ENCODE measurements at places on chromosomes 3 and 15.
A peak's percentile ranks its signal among the peaks of the same experiment; 100 is the strongest.

DNA sequence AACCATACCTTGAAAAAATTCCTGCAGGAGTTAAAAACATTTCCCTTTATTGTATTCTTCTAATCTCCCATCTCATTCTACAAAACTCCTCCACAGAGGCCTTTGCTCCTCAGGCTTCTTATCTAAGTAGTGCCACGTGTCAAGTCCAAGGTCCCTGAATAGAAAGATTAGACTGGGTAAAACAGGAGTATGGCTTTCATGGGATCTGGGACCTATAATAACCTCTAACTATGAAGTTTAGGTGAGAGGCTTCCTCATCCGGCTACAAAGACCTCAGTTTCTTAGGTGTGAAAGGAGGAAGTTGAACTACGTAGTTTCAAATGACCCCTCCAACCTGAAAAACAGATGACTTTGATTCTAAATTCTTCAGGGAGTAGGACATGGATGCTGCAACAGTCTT lies 20.0 kb downstream of the GPR15 start:
- no peak for DNase-seq

- DNase-seq: no peak
These were observed 51.4 kb upstream of the IQSEC1 start for GRCh38 chr3:13124631-13125030.

DNA sequence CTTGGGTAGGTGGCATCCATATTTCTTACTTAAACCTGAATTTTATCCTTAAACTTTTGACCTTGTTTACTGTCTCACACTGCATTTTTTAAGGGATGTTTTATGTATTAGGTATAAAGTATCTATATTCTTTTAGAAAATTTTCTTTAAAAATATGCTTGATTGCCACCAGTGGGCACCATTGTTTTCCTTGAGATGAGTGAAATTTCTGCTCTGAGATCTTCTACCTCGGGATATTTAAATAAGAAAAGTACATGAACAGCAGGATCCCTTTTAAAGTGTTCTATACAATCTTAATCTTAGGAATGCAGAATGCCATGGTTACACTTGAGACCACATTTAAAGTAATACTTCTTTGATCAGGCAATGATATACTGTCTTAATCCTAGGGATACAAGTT lies 108.7 kb downstream of the SLMAP start:
- no peak for DNase-seq

- DNase-seq: no peak
These were observed 46.8 kb downstream of the NME9 start for GRCh38 chr3:138282836-138283235.

DNA sequence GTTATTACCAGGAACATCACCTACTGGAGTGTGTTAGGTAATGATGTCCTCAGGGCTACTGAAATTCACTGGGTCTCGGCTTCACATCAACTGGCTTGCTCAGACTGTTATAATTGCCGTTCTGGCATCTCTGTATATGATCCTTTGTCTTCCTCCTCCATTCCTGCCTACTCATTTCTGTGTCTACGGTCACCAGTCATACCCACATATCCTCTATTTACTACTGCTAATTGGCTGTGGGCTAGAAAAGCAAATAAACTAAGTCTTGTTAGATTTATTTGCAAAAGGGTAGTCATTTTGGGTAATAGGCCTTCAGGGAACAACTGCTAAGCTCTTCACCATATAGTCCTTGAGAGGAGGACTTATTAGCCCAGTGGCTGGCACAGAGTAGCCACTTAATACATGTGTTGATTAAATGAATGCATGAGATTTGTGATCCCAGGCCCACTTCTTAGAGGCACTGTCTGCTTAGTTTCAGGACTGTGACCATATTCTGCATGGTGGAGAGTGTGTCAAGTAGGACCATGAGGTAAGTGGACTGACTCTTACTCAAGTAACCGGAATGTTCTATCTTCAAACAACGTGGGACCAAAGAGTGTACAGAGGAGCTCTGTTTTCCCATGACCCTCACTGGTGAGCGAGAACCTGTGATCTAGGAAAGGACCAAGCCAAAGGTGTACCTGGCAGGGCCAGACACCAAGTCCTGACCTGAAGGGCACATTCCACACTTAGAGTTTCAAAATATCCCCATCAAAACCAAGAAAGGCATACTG lies 13.2 kb downstream of the ZDHHC3 start:
- DNase-seq: no peak

DNA sequence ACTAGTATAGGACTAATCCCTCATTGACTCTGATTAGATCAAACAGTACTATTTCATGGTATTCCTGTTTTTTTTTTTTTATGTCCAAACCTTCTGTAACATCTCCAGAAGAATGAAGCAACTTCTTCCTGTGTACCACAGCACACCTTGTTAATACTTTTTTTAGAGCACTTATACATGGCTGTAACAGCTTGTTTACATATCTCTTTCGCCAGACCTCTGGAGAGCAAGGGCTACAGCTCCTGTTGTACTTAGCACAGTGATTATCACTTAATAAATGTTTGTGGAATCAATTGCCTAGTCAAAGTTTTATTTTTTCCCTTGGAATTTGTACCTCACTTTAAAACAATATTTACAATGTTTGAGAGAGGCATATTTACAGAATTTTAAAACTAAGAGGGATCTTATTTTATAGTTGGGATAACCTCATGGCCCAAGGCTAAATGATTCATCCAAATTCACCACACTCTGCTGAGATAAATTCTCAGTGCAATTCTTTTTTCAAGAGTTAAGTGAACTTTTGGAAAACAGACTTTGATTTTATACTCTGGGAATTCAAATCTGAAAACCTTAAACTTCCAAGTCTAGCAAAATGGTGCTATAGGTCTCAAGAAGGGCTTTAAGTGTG lies 9.2 kb upstream of the GATM start:
- DNase-seq: no peak

DNA sequence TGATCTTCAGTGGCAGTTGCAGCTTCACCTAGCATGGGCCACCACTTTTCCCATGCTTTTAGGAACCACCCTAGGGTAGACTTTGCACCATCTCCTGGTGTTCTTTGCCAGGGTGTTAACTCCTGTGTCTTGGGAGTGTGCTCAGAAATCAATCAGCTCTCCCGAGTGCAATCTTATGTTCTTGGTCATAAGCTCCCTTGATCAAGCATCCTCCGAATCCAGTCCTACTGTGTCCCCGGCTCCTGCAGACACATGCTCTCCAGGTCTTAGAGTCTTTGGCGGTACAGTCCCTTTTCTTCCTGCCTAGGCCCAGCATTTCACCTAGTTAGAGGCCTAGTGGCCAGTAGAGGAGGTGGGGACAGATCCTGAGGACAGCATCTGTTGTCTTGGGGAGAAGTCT lies 74.7 kb upstream of the SYN2 start:
- DNase-seq: no peak

DNA sequence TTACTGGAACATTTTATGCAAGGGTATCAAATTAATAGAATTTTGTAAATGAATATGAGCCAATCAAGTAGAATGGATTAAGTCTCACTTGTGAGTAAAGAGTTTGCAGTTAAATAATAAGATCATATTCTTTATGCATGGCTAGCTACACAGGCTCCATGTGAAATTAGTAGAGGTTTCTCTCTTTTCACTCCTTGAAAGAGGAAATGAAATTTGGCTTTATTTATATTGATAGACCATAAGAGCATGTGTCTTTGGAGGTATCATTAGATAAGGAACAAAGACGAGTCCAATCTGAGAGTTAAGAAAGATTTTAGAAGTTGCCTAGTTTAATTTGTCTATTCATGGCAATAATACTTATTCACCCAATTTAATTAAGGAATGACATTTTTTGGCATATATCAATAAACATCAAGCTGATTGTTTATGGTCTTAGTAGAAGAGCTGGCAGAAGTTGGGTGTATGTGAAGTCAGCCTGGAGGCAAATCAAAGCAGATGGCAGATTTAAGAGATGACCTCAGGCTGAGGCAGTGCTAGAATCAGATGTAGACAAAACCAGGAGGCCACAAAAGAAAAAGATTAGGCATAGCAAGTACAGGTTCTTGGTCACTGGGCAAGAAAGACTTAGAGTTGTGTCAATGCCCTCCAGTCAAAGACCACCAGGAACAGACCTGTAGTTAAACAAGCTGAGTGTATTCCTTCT lies 406.5 kb upstream of the ARHGEF26 start:
- no peak for DNase-seq

GRCh38 chr3:78116874-78117273 lies 1077.0 kb downstream of the ROBO2 start:
- peak; percentile 52 for DNase-seq

DNA sequence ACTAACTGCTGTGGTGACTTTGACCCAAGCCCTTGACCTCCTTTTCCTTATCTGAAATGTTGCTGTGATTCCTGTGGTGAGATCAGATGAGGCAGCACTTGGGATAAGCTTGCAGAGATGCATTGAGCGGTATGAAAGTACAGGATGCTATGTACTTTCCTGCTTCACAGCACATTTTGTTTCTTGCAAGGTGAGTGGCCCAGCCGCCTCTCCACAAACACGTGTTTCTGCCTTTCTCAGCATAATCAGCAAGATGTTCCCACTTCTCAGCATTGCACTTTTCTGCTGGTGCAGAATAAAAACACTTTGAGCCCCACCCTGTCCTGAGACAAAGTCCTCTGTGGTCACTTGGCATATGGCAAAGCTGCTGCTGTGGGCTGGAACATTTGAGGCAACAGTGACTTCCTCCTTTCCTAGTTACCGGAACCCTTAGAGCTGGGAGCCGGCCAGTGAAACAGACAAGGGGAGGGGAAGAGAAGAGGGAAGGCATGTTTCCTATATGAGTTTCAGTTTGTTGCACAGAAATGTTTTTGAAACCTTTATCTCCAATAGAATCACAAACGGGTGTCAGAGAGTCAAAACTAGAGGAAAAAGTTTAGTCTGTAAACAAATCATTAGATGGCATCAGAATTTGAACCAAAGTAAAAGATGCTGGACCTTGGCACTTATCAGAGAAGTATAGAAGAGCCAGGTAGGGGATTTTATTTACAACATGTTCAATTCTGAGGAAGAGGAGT lies 5.0 kb downstream of the NUDT16 start:
- DNase-seq: no peak

DNA sequence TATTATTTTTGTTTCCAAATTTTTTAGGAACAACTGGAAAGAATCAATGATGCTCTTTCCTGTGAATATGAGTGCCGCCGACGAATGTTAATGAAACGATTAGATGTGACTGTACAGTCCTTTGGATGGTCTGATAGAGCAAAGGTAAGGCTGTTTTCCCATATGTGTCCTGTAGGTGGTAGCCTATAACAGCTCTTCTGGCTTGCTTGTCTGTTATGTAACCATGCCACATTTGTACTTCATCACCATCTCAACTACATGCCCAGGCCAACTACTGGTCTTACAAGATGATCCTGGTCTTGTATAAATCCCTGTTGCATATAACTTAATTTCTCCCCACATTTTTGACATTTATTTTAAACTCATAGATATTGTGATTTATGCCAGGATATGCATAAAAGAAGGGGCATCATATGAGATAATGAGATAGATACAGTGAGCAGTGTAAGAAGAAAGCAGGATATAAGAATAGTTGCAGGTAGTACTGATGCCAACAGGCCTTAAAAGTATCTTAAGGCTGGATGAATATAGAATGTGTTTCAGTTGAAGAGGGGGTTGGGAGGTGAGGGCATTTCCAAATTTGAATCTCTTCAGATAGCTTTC lies 20.3 kb downstream of the FAM98B start:
- peak; percentile 58 for DNase-seq

- no peak for DNase-seq
These were observed 66.2 kb downstream of the ETV5 start for GRCh38 chr3:186042521-186043202.

DNA sequence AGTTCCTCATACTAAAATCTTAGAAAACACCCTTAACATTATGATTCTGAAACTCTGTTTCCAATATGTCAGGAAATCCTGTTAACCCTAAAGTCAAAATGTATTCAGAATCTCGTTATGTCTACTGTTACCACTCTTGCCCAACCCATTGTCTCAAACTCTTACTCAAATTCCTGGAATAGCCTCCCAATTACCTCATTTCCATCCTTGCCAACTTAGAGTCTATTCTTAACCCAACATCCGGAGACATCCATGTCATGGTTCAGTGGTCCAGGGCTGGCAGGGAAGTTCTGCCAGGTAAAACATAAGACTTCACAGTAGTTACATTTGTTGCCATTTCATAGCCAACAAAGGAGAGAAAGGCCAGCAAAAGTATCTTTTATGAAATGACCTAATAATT lies 593.9 kb downstream of the PYDC2 start:
- no peak for DNase-seq

GRCh38 chr3:133927540-133928066 lies 31.9 kb upstream of the RAB6B start:
- DNase-seq: no peak

- no peak for DNase-seq
These were observed 88.6 kb upstream of the PSMD6 start for GRCh38 chr3:64111872-64112271.

DNA sequence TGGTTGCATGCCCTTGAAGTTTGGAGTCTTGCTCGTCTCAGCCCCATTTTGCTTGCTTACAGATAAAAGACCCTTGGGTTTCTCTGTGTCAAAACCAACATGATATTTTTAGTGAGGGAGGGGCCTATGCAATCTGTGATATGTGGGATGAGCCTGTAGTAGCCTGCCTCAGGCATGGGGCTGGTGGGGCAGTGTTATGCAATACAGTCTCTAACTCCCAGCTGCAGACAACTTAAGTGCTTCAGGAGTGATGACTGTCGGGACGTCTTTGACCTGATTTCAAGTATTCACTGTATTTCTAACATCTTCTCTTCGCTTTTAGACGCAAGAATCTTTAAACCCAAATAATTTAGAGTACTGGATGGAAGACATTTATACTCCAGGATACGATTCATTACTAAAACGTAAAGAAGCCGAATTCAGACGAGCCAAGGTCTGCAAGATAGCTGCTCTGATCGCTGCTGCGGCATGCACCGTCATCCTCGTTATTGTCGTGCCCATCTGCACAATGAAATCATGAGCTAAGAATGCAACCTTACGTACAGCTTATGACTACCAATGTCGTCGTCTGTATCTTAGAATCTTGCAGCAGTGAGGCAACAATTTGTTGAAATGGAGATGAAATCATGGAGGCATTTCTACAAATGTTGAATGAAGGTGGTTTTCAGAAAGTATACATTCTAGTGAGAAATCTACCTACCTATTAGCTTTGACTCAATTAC lies 35.9 kb downstream of the MINAR1 start:
- no peak for DNase-seq

DNA sequence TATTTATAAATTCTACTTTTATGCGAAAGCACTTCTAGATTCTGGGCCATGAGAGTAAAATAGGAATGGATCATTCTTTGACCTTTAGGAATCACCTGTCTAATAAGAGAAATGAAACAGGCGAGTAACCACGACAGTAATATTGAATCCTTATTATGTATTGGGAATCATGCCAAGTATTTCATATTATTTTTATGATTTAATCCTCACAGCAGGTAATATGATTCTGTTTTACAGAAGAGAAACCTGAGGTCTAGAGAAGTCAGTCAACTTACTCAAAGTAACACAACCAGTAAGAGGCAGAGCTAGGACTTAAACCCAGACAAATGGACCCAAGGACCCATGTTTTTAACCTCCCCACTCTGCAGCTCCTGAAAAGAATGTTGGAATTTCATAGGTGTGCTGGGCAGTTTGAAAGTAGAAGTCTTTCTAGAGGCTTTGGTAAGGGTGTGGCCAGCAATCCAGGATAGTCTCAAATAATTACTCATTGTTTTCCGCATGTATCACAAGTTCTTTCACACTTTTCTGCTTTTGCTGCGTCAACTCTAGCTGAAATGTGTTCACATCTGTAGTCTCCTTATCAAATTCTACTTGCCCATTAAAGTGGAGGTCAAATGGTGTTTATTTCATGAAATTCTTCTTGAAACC lies 181.7 kb downstream of the TPRG1 start:
- DNase-seq: no peak
